Activated CD4-positive, alpha-beta T cell treated with anti-CD3 and anti-CD28 coated beads, Interleukin-2, amount 10 ng/mL, durations not matched to agents 24 days and 14 days (primary cell): ENCODE measurements at places on chromosomes 6 and 20. TPM values are rescaled to one million over a fixed set of nuclear protein-coding genes. Genes with fewer than 3 reads are reported as not detected.

- no peak for DNase-seq
Measured at GRCh38 chr20:61301711-61302525, 49.9 kb downstream of the CDH4 start.

- DNase-seq, result no peak
Measured at GRCh38 chr6:39063526-39063925, 14.9 kb downstream of the GLP1R start.

DNA sequence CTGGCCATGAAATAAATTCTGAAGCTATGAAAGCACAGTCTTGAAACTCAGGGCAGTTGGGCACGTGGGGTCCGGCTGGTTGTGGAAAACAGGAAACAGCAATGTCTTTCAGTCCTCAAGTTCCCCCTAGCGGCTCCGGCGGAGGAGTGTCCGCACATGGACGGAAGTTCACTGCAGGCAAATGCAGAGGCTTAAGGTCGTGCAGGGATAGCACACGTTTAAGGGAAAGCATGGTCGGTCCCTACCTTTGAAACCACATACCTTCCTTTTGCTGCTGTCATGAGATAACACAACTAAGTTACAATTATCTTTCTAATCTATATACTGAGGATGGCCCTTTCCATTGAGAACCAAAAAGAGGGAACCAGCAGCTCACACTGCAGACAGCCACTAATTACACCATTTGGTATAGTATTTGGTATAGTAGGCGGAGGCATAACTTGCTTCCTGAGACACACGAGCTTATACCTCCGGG lies 52.6 kb upstream of the NFATC2 start:
- DNase-seq, result peak; percentile 93

DNA sequence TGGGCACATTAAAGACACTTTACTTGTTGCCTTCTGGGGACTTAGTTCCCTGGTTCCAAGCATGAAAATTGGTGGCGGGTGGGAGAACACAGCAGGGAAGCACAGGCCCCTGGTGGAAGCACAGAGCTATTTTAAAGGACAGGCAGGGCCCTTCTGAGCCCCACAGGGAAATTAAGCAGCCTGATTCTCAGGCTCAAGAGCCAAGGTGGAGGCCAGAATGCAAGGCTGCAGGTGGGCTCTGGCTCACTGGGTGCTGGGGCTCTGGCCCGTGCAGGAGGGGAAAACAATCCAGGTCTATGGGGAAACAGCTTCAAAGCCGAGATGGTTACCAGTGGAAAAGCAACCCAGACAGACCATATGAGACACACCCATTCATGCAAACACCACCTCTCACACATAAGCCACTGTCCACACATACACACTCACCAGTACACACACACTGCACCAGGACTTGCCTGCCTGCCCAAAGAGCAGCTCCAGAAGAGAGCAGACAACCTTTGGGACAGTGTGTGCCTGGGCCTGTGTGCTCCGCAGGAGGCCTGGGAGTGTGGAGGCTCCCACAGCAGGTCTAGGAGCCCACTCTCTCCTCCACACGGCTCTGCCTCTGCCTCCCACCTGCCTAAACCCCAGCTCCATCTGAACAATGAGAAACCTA lies 30.6 kb downstream of the TFEB start:
- DNase-seq, result no peak

DNA sequence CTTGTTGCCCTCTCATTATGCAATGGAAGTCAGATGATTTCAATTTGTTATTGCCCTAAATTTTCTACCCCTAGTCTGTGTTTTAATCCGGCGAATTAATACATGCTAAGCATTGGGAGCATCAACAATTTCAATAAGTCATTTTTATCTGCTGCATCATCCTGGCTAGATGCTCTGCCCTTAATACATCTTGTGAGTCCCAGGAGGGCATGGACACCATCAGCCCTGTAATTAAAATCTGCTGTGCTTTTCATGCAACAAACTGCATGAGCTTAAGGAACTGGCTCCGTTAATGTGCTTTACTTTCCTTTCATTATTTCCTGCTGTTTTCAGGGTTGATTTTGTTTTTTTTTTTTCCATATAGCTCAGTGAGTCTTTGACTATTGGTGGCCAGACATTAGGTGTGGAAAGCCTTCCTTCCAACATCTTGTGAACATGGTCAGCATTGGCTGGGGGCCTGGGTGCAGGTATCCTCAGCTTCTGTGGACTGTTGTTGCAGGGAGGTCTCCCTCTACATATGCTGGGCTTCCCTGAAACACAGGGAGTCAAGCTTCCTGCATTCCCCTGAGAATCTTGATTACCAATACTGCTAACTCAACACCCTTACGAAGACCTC lies 8.5 kb upstream of the PBOV1 start:
- no peak for DNase-seq

GRCh38 chr6:90039911-90040310 lies 145.6 kb downstream of the GJA10 start:
- DNase-seq, result no peak

DNA sequence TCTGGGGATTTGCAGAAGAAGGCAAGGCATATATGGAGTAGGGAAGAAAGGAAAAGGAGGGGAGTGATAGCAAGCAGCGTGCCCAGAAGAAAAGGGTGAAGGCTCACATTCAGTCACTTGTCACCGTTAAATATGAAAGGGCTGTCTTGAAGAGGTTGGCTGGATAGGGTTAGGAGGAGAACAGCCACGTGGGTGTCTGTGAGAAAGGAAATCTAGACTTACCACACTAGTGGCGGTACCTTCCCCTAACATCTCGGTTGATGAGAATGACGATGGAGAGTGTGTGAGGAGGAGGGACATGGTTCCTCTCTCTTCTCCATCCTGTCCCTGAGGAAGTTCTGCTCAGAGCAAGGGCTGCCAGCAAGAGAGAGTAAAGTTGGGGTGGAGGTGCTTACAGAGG lies 74.3 kb upstream of the CCN6 start:
- no peak for DNase-seq

DNA sequence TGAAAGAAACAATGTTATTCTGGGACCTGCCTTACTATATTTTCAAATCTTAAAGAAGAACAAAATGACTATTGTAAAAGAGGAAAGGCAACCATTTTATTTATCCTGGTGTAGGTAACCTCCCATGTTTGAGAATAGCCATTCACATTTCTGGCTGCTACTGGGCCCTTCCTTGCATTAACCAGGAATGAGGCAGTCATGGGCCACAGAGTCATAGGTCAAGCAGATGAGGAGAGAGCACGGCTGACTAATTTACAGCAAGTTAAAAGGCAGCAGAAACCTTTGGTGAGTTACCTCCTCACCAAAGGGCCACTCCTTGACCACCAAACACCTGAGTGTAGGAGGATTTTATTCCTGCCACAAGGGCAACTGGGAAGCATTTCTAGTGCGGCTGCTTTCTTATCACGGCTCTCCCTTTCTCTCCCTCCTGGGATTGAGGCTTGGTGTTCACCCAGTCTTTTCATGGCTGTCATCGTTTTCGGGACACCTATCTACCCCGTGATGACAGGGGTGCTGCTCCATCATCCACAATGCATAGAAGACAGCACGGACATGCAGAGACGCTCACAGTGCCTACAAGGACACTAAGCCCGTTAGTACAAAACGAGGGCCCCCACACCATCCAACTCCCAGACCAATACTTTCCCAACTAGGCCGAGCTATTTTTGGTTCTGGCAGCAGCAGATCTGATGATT lies 4.4 kb upstream of the LAMA4 start:
- no peak for DNase-seq

GRCh38 chr20:37095108-37095598 lies 644 bp downstream of the RBL1 start:
- DNase-seq, result peak; percentile 87

GRCh38 chr6:70563530-70563929 lies 3.2 kb upstream of the SDHAF4 start:
- DNase-seq, result peak; percentile 45

DNA sequence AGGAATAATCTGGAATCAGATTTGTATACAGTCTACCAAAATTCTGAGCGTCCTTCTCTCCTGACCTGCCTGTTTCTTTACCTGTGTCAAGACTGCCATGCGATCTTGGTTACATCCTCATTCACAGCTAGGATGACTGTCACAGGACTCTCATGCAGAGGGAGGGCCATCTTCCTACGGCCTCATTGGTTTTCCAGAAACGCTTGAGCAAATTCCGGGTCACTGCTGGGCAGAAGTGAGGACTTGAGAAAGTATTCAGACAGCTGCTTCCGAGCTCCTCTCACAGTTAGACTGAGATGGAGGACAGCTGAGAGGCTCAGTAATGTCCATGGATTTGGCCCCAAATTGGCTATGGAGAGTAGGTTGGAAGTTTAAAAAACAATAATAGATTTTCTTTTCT lies 94.2 kb downstream of the TFAP2C start:
- no peak for DNase-seq

DNA sequence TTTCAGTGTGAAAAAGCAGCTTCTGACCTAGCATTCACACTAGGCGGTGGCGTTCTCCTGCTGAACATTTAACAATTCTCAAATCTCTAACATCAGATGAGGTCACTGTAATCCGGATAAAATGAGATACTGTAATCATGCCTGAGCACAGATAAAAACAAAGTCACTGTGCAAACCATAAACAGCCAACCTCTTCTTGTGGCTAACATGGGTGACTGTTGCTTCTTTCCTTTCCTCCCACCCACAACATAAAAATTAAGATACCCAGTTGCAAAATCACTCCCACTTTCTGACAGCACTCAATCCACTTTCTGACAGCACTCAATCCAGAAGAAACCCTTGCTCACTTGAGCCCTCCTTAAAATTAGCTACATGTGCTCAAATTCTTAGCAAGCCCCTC lies 11.5 kb upstream of the ALDH8A1 start:
- DNase-seq, result peak; percentile 53

- no peak for DNase-seq
Measured at GRCh38 chr6:56746767-56747504, 104.2 kb upstream of the DST start.

DNA sequence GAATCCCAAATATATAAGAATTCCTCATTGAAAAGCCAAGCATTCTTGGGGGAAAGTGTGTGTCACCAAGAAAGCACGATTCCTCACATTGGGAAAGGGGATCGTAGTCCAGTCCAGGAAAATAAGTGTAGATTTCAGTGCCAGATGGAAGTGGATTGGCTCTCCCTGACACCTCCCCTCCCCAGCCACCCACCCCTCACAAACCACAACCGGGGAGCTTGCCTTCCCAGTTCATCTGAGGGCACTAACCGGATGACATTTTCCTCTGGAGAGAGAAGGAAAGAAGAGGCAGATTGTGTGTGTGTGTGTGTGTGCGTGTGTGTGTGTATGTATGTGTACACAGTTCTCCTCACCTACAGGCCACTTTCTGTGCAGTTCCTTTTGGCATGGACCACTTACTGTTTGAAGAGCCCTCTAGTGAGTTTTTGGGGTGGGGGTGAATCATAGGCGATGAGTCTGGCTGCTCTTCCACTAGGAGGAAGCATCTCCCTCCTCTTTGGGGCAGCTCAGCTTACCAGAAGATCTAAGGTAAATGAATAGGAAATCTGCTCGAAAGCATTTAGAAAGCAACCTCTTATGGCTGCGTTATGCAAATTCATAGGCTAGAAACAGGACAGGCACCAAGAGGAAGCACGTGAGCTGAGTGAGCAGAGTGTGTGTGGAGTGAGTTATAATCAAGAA lies 20.8 kb downstream of the DAAM2 start:
- no peak for DNase-seq

DNA sequence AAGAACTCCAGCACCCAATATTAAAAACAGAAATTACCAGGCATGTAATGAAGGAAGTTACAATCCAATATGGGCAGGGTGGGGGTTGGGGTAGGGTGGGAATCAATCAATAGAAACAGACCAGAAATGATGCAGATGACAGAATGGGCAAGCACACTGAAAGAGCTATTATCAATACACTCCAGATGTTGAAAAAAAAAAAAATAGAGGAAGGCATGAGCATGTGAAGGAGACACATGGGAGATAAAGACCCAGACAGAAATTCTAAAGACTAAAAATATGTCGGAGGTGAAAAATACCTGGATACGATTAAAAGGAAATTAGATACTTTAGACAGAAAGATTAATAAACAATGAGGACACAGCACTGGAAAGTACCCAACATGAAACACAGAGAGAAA lies 19.1 kb upstream of the ZC3H12D start:
- no peak for DNase-seq

GRCh38 chr20:5670036-5670536 lies 80.1 kb upstream of the SHLD1 start:
- no peak for DNase-seq

- DNase-seq, result no peak
Measured at GRCh38 chr6:51929934-51930574, 157.4 kb downstream of the PKHD1 start.

- DNase-seq, result no peak
Measured at GRCh38 chr6:139422105-139423036, 47.9 kb upstream of the CITED2 start.

- peak; percentile 21 for DNase-seq
Measured at GRCh38 chr6:31446481-31446880, 43.1 kb downstream of the MICA start.

DNA sequence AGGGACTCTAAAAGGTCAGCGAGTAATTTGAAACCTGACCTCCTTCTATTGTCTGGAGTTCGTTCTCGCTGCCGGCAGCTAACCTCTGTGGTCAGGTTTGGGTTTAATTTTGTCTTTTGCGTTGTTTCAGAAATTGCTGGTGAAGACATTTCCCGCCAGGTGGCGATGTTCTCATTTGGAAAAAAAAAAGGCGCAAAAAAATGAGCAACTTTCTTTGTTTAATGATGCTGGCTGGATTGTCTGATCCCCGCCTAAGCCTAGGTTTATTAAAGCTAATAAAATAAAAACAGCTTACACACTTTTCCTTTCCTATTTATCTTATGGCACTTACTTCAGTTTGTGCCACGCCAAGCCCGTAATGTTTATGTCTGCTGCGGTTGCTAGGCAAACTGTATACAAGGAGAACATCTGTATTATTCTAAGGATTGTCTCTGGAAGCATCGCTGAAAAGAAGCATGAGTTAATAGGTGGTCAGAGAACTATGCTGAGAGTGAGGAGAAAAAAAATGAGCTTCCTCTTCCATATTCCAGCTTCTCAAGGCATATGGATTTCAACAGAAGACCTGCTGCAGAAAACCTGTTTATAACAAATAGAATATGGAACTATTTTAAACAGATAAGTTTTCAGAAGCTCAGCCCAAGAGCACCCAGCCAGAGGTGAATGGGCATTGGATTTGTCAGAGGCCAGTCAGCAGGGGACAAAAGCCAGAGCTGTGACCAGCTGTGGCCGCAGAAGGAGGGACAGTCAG lies 205.7 kb downstream of the DOK5 start:
- peak; percentile 72 for DNase-seq

DNA sequence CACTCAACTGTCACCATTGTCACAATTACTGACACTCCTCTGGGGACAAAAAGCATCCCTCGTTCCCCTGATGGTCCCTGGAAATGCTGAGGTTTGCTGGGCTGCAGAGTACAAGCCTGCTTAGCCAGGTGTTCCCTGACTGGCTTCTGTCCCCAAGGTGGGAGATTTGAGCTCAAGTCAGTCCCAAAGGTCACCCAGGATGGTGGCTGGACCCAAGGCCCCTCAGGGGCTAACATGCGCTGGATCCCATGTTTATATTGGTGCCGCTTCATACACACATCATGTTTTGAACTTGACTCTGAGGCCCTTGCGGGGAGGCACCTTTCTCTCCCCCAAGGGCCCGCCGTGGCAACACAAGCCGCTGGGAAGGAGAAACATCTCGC lies 44.2 kb downstream of the PMEPA1 start:
- no peak for DNase-seq

Gene NHLRC1
- 0.09 and 0.26 TPM in 2 replicates for total RNA-seq

Gene MOXD1
- total RNA-seq, result 0.12 TPM in 1 of 2 replicates, not detected in the other

Gene SPTLC3
- total RNA-seq, result 0.26 and 0.33 TPM in 2 replicates

Gene DNMT3B
- 1.1 and 1.3 TPM in 2 replicates for total RNA-seq

Gene APOM
- 2.5 and 3.4 TPM in 2 replicates for total RNA-seq

Gene VWA7
- 3.0 and 3.2 TPM in 2 replicates for total RNA-seq

Gene HLA-DRB5
- 5.1 and 6.0 TPM in 2 replicates for total RNA-seq
